ENCODE measurements at places on chromosomes 3 and 15. TPM values are rescaled to one million over a fixed set of nuclear protein-coding genes. Genes with fewer than 3 reads are reported as not detected.

The RBP2 gene
- total RNA-seq = not detected

The CDCP1 gene
- total RNA-seq = 12.9 TPM

The C3orf22 gene
- total RNA-seq = not detected

The PARP9 gene
- total RNA-seq = 11.9 TPM

The GOLGA8T gene
- total RNA-seq = 1.5 TPM

The HCN4 gene
- not detected for total RNA-seq

The HDGFL3 gene
- total RNA-seq = 134 TPM

The PLCH1 gene
- total RNA-seq = 2.0 TPM

The LRRC34 gene
- 5.6 TPM for total RNA-seq

The TTLL13 gene
- total RNA-seq = 0.06 TPM

The GSK3B gene
- 56.2 TPM for total RNA-seq

The LRTM1 gene
- not detected for total RNA-seq

The TLR9 gene
- not detected for total RNA-seq

The SLC6A20 gene
- not detected for total RNA-seq

The C3orf49 gene
- not detected for total RNA-seq

The SLC12A1 gene
- total RNA-seq = not detected

The TRIM42 gene
- total RNA-seq = not detected

The GPR171 gene
- total RNA-seq = not detected

The TOPBP1 gene
- total RNA-seq = 84.9 TPM

The OR5K2 gene
- not detected for total RNA-seq

The LDHAL6B gene
- total RNA-seq = not detected

The FGF12 gene
- 0.69 TPM for total RNA-seq

The SLC7A14 gene
- 0.17 TPM for total RNA-seq

The SERPINI2 gene
- not detected for total RNA-seq

The PIK3CB gene
- 7.8 TPM for total RNA-seq

The TNFAIP8L3 gene
- total RNA-seq = 0.97 TPM

The RLBP1 gene
- not detected for total RNA-seq

The FOXL2 gene
- total RNA-seq = 9.0 TPM

The IL5RA gene
- total RNA-seq = 0.80 TPM

The MAP1A gene
- total RNA-seq = 2.7 TPM

The ZNF860 gene
- total RNA-seq = 0.34 TPM

The CCDC191 gene
- total RNA-seq = 2.7 TPM

The PRRT3 gene
- total RNA-seq = 0.57 TPM

The AADACL2 gene
- total RNA-seq = not detected

The GP5 gene
- not detected for total RNA-seq

The PAQR9 gene
- not detected for total RNA-seq

The ITPKA gene
- total RNA-seq = 5.0 TPM

The STAG1 gene
- total RNA-seq = 35.6 TPM

The ERC2 gene
- 11.3 TPM for total RNA-seq

The KCNAB1 gene
- 2.6 TPM for total RNA-seq

The ACTL6A gene
- 288 TPM for total RNA-seq

The KNG1 gene
- total RNA-seq = not detected

The SEC62 gene
- total RNA-seq = 11.0 TPM

The IL17RC gene
- total RNA-seq = 9.5 TPM

The CCDC33 gene
- total RNA-seq = 4.9 TPM

The MUC20 gene
- total RNA-seq = not detected

The GATA2 gene
- total RNA-seq = 7.5 TPM

Measured in Daoy (cell line).